ENCODE measurements at places on chromosomes 6 and 20.
A peak's percentile ranks its signal among the peaks of the same experiment; 100 is the strongest.

DNA sequence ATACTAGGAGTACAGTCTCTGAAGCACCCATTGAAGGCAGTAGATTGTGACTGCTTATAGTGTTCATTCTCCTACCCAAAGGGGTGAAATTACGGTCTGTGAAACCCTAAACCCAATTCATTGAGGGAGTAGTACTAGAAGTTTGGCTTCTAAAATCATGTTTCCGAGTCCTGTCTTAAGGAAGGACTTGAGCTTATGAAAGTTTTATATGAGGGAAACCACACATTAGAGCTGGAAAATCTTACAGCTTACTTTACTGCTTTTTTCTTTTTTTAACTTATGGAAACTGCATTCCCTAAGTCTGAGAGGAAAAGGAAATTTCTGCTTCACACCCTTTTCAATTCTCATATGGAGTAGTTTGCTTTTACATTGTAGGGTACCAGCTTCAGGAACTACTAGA is 38.4 kb upstream of the PRIM2 start:
- no peak for DNase-seq

- no peak for DNase-seq
These were observed 2.8 kb upstream of the TOMM6 start for GRCh38 chr6:41784581-41785171.

- DNase-seq = no peak
These were observed 3.5 kb downstream of the TBPL1 start for GRCh38 chr6:133956416-133957049.

GRCh38 chr6:90083891-90084290 is 189.6 kb downstream of the GJA10 start:
- DNase-seq = no peak

GRCh38 chr20:51768759-51769517 is 748 bp upstream of the ATP9A start:
- peak; percentile 20 for DNase-seq

- no peak for DNase-seq
These were observed 200.0 kb downstream of the ZMYND8 start for GRCh38 chr20:47156301-47157137.

DNA sequence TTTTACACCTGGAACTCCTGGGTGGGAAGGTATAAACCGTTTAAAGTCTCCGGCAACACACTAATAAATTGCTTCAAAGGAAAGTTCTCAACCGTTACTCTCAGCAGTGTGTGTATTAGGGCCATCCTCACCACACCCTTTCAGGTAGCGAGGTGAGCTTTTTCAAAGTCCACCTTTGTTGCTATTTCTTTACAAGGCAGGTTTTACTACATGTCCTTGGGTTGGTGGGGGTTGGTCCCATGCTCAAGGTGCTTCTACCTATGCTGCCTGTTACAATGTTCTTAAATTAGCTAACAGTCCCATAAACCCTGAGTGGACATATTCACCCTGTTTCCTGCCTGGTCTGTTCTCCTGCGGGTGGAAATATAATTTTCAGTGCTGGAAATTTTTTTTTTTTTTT is 13.2 kb upstream of the OSER1 start:
- DNase-seq = no peak

GRCh38 chr6:49540614-49541013 is 9.9 kb upstream of the C6orf141 start:
- peak; percentile 22 for DNase-seq

- no peak for DNase-seq
These were observed 114.3 kb upstream of the CD93 start for GRCh38 chr20:23200413-23200812.

GRCh38 chr20:34022151-34022838 is 28.6 kb downstream of the RALY start:
- peak; percentile 26 for DNase-seq

- DNase-seq = no peak
These were observed 99.0 kb upstream of the ADGRF1 start for GRCh38 chr6:47141171-47141570.

- DNase-seq = peak; percentile 85
These were observed 1.1 kb downstream of the JAG1 start for GRCh38 chr20:10672624-10673127.

GRCh38 chr6:31121131-31121790 is 1.0 kb upstream of the CDSN start:
- no peak for DNase-seq

DNA sequence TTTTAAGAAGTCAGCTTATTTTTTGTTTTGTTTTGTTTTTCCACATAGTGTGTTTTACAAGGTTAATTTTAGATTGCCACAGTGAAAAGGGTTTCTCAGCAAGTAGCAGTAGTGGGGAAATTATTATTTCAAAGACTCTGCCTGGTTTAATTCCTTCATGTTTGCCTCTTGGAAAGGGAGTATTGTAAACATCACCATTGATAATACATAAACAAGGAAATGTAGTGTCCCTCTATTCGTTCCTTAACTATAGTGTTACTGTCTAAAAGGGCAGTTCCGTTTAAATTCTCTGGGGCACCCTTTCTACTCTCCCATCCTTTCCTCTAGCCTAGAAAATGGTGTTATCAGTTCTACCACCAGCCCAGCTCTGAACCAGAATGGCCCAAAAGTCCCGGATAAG is 391.0 kb upstream of the SOX4 start:
- no peak for DNase-seq

GRCh38 chr6:93088621-93089501 is 330.5 kb downstream of the EPHA7 start:
- no peak for DNase-seq

- no peak for DNase-seq
These were observed 359.9 kb upstream of the EPHA7 start for GRCh38 chr6:93779086-93779841.

- peak; percentile 41 for DNase-seq
These were observed 3.4 kb downstream of the LINC00237 start for GRCh38 chr20:21102603-21103311.

DNA sequence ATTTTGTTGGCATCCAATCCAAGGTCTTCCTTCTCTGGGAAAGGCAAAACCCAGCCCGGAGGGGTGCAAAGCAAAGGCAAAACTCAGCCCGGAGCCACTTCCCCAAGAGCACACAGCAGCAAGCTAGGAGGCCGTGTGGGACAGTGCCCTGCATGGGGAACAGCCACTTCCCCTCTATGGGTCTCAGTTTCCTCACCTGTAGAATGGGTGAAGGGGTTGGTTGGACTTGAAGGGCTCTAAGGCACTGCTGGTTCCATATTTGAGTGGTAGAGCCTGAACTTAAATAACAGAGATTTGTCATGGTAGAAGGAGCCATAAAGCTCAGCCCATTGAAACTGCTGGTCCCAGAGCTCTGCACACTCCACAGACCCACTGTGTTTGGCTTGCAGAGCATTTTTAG is 51.3 kb upstream of the CCDC167 start:
- DNase-seq = no peak

DNA sequence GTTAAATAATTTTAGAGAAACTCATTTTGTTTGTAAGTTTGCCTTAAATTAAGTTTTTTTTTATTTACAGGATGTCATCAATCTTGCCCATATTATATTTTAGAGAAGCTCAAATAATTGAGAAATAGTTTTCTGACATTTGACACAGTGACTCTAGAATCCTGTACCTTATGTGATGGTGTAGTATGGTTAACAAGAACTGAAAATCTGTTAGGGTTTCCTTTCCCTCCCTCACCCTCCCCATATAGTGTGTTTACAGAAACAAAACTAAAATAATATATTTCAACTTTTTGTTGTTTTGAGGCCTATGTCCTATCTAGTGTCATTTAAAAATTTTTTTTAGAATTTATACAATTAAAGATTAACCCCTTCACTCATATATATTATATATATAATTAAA is 91.8 kb downstream of the SESN1 start:
- no peak for DNase-seq

GRCh38 chr6:51450958-51451357 is 632.3 kb downstream of the TFAP2B start:
- DNase-seq = no peak

DNA sequence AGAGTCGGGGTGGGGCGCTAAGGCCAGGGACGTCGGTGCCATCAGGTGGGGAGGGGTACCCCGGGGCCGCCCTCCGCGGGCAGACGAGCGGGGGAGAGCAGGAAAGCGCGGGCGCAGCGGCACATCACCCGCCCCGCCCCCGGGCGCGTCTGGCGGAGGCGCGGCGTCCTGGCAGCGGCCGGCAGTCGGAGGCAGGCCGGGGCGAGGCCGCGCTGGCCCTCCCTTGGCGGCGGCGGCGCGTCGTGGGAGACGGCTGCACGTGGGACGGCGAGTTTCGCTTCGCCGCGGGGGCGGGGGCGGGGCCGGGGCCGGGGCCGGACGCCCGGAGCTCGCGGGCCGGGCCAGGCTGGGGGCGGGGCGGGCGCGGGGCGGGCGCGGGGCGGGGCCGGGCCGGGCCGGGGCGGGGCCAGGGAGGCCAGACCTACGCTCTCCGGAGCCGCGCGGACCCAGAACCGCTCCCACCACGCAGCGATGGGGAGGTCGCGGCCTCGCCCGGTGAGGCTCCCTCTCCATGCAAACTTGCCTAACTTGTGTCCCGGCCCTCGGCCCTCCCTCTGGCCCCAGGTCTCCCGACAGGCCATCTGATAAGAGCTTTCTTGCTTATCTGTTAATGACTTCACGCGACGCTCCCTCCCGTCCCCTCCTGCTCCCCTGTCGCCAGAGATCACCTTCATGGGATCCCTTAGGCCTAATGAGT is 12.5 kb downstream of the ITPR3 start:
- DNase-seq = peak; percentile 84

DNA sequence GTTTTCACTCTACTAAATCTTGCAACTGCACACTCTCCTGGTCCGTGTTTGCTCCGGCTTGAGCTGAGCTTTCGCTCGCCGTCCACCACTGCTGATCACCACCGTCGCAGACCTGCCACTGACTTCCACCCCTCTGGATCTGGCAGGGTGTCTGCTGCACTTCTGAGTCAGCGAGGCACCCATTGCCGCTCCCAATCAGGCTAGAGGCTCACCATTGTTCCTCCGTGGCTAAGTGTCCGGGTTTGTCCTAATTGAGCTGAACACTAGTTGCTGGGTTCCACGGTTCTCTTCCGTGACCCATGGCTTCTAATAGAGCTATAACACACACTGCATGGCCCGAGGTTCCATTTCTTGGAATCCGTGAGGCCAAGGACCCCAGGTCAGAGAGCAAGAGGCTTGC is 98.6 kb upstream of the GPR6 start:
- DNase-seq = no peak

- no peak for DNase-seq
These were observed 15.6 kb downstream of the CHRNA4 start for GRCh38 chr20:63345328-63346100.

DNA sequence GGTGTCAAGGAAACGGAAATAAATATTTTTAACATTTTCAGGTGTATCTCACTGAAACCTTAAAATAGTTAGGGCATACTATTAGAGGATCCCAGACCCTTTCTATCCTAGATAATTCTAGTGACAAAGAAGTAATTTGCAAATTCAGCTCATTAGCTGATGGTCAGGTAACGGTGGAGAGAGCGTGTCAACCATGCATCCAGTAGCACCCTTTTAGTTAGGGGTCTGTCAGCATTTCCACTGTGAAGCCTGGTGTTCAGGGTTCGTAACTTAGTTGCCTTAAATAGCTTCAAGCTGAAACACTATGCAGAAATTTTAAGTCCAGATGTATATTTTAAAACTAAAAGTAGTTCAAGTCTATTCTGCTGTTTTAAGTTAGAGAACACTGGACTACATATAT is 48.5 kb upstream of the SUPT3H start:
- no peak for DNase-seq

DNA sequence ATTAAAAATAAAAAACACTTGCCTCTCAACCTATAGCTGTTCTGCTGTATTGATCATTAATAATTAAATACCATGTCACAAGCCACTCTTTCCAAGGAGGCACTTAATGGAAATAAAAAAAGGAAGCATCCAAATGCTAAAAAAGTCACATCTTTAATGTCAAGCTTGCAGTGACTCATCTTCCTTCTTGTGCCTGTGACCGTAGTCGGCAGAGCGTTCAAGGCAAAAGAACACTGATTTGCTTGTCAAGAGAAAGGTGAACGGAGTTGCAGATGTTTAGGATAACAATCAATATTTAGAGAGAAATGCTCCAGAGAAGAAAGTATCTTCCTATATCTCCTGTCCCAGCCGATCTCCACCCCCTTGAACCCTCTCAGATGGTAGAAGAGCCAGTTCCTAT is 341.0 kb upstream of the OPRM1 start:
- no peak for DNase-seq

DNA sequence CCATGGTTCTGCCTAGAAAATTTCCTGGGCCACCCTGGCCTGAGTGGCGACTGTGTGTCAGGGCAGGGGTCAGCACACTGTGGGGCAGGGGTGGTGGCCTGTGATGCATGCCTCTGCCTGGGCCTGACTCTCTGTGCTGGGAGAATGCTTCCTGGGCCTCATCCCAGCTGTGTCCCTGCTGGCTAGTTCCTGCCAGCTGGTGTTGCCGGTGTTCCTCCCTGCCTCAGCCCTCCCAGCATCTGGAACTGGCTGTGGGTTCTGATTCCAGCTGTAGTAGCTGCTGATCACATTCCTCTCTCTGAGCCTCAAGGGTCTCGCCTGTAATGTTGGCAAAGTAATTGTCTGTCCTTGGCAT is 101.5 kb downstream of the SYCP2 start:
- no peak for DNase-seq

- DNase-seq = no peak
These were observed 15.8 kb upstream of the HLA-DQA1 start for GRCh38 chr6:32621372-32621771.

DNA sequence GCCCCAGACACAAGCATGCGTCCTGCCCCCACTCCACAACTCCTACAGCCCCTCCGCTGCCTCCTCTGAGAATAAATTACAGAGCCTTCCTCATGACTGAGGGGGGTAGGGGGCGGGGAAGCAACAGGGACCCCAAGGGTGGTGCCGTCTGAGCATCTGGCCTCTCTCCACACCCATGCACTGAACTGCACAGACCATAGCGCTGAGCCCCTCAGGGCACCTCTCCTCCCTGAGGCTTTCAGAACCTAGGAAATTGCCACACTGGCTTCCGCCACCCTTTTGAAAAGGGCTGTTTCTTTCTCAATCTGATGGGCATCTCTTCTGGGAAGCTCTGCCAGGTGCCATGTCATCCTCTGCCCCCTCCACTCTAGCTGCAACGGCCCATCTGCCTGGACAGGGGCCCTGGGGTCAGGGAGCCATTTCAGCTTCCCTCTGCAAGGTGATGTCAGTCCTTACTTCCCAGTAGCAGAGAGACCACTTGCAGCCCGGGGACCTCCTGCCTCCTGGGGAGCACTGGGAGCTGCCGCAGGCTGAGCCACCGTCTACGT is 2.5 kb downstream of the CST7 start:
- no peak for DNase-seq

GRCh38 chr20:11813106-11813890 is 104.4 kb upstream of the BTBD3 start:
- no peak for DNase-seq

GRCh38 chr6:151275566-151275965 is 35.8 kb downstream of the AKAP12 start:
- no peak for DNase-seq

GRCh38 chr6:131048933-131049515 is 14.0 kb downstream of the EPB41L2 start:
- no peak for DNase-seq

DNA sequence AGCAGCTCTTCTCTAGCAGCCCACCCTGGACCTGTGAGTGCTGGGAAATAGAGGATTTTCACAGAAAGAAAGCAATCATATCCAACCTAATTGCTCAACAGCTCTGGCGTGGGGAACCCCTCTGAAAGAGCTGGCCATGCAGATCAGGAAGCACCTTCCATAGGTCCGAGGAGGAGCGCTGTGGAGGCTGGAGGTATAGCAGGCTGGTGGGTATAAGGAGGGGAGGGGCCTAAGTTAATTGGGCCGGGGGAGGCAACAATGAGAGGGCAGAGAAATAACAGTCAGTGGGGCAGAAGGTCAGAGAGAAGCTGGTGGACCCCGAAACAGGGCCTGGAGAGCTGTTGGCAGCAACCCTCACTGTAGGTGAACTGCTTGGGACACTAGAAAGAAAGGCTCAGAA is 40.8 kb downstream of the SNRNP48 start:
- no peak for DNase-seq

GRCh38 chr6:78492351-78493017 is 374.9 kb upstream of the IRAK1BP1 start:
- DNase-seq = peak; percentile 44

Data from GM23248 (cell line).